Right kidney (tissue), 9 donors: ENCODE measurements at places on chromosomes 4 and X.

DNA sequence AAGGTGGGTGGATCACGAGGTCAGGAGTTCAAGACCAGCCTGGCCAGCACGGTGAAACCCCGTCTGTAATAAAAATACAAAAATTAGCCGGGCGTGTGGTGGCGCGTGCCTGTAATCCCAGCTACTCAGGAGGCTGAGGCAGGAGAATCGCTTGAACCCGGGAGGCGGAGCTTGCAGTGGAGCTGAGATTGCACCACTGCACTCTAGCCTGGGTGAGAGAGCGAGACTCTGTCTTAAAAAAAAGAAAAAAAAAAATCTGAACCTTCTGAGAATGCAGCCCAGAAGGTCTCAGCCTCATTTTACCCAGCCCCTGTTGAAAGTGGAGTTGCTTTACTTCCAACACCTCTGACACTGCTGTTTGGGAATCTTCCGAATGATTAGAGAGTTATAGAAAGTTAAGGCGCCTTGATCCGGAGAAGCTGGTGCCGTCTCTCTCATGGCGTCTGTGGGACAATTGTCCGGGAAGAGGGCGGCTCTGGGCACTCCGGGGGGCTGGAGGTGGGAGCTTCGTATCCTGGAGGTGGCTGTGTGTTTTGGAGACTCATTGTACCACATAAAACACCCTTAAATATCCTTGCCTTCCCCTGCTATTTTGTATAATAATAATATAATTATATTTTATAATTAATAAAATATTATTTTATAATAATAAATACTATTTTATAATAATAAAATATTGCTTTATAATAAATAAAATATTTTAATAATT is 92.7 kb upstream of the PPP2R3B start:
- DNase-seq, result no peak

GRCh38 chr4:116016201-116016600 is 902.8 kb upstream of the NDST4 start:
- no peak for DNase-seq

DNA sequence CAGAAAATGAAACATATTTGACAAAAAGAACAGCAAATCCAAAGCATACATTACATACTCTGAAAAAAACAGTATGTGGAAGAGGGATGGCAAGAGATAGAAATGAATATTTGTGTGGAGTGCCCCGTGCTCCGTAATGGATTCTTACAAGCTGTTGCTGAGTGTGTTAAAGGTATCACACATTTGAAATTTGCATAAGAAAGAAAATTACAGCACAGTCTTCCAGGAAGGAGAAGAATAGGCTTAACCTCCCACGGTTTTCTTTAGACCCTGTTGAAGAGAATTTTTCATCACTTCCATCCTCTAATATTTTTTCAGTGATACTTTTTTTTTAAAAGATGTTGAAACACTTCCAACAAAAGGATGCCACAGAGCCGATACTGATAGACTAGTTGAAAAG is 1489.4 kb downstream of the RAPGEF2 start:
- DNase-seq, result no peak

GRCh38 chr4:82201805-82202641 is 171.8 kb downstream of the HNRNPD start:
- no peak for DNase-seq

- no peak for DNase-seq
These were observed 131.9 kb downstream of the TBC1D19 start for GRCh38 chr4:26715636-26716242.

DNA sequence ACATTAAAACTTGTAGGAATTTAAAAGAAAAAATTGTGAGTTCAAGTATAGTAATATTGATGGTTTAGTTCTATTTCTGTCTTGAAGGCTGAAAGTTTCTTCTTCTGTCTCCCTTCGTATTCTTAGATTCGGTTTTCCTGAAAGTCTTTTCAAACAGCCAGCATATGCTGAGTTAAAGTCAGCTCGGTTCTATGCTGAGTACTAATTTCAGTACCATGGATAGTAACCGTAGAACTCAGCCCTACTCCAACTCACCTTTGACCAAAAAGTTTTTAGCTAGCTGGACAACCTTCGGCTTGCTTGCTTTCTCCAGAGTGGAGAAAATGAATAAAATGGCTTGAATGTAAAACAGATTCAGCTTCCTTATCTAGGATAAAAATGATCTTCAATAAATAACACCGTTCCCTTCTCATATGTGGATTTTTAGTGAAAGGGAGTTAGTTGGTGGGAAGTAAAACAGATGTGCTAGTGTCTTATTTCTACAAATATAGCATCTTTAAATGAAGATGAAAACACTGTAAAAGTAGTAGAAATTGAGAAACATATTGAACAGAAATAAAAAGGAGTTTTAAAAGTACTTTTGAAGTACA is 5.2 kb downstream of the POU4F2 start:
- DNase-seq, result no peak
